NCI-H774 (cell line): ENCODE measurements at places on chromosomes 16 and 17.

GRCh38 chr17:81419319-81419885, 24.1 kb downstream of the BAHCC1 start:
- peak; percentile 87 for DNase-seq

- no peak for DNase-seq
Measured at GRCh38 chr17:61240851-61241468, 158.7 kb upstream of the TBX2 start.

GRCh38 chr16:89341697-89342694, 124.5 kb downstream of the ZNF778 start:
- no peak for DNase-seq

- DNase-seq: no peak
Measured at GRCh38 chr16:12796498-12796897, 7.2 kb downstream of the CPPED1 start.

- no peak for DNase-seq
Measured at GRCh38 chr16:78815713-78816112, 716.3 kb downstream of the WWOX start.
